ENCODE measurements at places on chromosomes 2 and 18. TPM values are rescaled to one million over a fixed set of nuclear protein-coding genes. Genes with fewer than 3 reads are reported as not detected.

Gene NYAP2
- total RNA-seq, result not detected

Gene UPP2
- not detected for total RNA-seq

DNA sequence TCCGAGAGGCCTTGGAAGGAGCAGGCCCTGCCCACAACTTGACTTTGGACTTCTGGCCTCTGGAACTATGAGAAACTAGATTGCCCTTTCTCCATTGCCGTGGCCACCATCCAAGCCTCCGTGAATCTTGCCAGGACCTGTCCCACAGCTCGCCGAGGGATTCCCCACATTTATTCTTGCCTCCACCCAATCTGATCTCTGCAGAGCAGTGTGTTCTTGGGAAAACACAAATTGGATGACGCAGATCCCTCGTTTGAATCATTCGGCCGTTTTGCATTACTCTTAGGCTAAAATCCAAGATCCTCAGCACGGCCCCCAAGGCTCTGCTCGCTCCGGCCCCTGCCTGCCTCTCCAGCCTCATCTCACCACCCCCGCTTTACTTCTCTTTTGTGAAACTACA is 364.2 kb downstream of the ZNF516 start:
- no peaks in the 10 kb centered on the region for H3K27me3 ChIP-seq
- H3K27ac ChIP-seq, result no peak overlapping the region
- H3K4me1 ChIP-seq, result no peaks in the 10 kb centered on the region
- no peak for DNase-seq
- H3K4me3 ChIP-seq, result no peak overlapping the region
- no peaks in the 10 kb centered on the region for H3K36me3 ChIP-seq

DNA sequence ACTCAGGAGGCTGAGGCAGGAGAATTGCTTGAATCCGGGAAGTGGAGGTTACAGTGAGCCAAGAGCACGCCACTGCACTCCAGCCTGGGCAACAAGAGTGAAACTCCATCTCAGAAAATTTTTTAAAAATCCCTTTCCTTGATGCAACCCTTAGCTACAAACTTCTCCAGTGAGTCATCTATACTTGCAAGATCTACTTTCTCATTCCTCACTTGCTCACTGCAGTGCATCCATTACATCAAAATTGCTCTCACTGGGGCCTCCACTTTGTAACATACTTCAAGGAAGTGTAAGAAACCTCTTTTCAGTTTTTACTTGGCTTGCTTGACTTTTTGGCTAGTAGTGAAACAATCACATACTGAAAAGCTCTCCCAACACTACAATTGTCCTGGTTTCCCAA is 65.3 kb downstream of the REEP1 start:
- DNase-seq, result no peak
- no peaks in the 10 kb centered on the region for H3K36me3 ChIP-seq

GRCh38 chr2:847669-848068 is 103.0 kb upstream of the SNTG2 start:
- no peaks in the 10 kb centered on the region for H3K27me3 ChIP-seq
- H3K27ac ChIP-seq, result no peak overlapping the region
- no peak for DNase-seq
- no peak overlapping the region for H3K4me3 ChIP-seq
- H3K36me3 ChIP-seq, result no peaks in the 10 kb centered on the region

DNA sequence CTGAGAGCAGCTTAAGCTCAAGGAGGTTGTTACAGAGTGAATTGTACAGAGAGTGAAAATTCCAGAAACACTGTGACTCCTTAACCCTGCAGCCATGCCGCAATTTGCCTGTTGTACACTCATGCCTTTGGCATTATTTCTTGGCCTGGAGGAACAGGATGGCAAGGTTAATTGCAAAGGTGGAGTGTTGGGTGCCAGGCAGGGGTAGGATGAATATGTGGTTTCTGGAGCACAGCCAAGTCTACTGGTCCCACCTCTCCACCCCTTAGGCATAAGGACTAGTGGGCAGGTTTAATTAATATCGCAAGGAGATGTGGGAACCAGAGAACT is 250.2 kb downstream of the LRRTM1 start:
- H3K4me3 ChIP-seq, result no peak overlapping the region
- H3K27ac ChIP-seq, result no peak overlapping the region
- H3K36me3 ChIP-seq, result no peaks in the 10 kb centered on the region
- no peaks in the 10 kb centered on the region for H3K27me3 ChIP-seq
- H3K4me1 ChIP-seq, result no peaks in the 10 kb centered on the region

GRCh38 chr18:76351961-76352581 is 143.0 kb downstream of the ZNF516 start:
- H3K36me3 ChIP-seq, result peaks cover 2% of the 10 kb centered on the region
- H3K27ac ChIP-seq, result no peak overlapping the region
- no peak for DNase-seq
- H3K4me3 ChIP-seq, result no peak overlapping the region
- H3K4me1 ChIP-seq, result no peaks in the 10 kb centered on the region
- no peaks in the 10 kb centered on the region for H3K27me3 ChIP-seq

Gene OSBPL1A
- 42.9 TPM for total RNA-seq

Gene RESP18
- total RNA-seq, result not detected

DNA sequence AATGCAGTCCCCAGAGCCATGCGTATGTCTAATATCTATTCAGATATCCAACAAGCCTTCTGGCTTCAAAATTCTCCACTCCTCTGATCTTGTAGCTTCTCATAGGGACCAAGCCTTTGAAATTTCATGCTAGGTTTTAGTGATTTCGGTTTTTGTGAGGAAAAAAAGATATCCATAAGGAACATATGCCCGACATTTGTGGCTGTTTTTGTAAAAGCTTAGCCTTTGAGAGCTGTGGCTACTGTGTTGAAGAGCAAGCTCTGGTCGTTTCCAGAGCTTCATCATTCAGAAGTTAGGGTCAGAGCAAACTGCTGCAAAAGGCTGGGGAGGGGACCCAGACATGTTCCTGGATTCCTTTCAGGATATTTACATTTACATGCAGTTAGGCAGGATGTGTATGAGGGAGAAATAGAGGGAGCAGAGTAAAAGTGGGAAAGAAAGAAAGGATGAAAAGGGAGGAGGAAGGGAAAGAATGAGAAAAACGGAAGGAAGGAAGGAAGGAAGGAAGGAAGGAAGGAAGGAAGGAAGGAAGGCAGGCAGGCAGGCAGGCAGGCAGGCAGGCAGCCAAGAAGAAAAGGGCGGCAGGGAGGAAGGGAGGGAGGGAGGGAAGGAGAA is 70.2 kb downstream of the NCKAP5 start:
- no peaks in the 10 kb centered on the region for H3K36me3 ChIP-seq
- no peak for DNase-seq
- no peaks in the 10 kb centered on the region for H3K27me3 ChIP-seq
- no peak overlapping the region for H3K27ac ChIP-seq
- H3K4me3 ChIP-seq, result no peak overlapping the region
